Dermis microvascular lymphatic vessel endothelial cell (primary cell): ENCODE measurements at places on chromosomes 2 and 18. TPM values are rescaled to one million over a fixed set of nuclear protein-coding genes. Genes with fewer than 3 reads are reported as not detected.

DNA sequence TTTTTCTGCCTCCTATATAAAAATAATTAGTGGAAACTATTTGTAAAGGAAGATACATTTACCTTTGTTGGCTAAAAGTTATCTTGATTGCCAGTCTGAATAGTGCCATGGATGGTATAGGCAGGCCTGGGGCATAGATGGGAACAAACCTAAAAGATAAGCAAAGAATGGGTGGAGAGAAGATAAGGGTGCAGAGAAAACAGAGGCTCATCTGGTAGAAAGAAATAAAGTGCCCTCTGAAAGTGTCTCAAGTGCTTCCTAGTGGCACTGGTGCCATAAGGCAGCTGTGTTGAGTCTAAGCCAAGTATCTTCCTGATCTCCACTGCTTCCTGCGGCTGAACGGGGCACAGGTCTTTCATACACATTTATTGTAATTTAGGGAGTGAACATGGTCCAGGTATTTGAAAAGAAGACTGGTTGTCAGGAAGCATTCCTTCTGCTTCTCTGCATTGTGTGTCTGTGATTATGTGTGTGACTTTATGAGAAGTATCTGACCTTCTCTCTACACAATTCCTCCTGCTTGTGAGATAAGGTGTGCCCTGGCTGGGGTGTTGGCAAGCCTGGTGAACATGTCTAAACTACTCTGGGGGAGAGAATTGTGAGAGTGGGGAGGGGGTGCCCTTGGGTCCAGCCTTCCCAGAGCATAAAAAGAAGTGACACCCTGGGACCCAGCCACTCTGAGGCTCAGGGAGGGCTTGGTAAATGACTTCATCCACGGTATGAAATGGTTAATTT, 280.5 kb downstream of the CAMKMT start:
- no peak for DNase-seq

- DNase-seq, result no peak
Measured at GRCh38 chr2:15789381-15790062, 150.8 kb upstream of the MYCN start.

DNA sequence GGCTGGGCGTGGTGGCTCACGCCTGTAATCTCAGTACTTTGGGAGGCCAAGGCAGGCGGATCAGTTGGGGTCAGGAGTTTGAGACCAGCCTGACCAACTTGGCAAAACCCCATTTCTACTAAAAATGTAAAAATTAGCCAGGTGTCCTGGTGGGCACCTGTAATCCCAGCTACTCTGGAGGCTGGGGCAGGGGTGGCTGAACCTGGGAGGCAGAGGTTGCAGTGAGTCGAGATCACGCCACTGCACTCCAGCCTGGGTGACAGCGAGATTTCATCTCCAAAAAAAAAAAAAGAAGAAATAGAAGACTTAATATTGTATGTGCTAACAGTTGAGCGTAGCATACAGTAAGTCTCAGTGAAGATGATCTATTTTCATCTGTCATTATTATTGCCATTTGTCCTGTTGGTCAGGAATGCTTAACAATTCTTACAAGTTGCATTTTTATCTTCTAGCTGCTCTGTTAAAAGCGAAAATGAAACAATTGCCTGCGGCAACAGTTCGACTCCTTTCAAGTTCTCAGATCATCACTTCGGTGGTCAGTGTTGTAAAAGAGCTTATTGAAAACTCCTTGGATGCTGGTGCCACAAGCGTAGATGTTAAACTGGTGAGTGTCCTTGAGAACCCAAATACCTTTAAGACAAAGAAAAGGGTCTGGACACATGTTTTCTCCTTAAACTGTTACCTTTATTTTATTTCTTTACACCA, 7.2 kb downstream of the PMS1 start:
- DNase-seq, result no peak

Gene SPP2
- total RNA-seq, result not detected in 2 replicates

Gene KIF5C
- total RNA-seq, result under 0.01 TPM in 2 replicates

DNA sequence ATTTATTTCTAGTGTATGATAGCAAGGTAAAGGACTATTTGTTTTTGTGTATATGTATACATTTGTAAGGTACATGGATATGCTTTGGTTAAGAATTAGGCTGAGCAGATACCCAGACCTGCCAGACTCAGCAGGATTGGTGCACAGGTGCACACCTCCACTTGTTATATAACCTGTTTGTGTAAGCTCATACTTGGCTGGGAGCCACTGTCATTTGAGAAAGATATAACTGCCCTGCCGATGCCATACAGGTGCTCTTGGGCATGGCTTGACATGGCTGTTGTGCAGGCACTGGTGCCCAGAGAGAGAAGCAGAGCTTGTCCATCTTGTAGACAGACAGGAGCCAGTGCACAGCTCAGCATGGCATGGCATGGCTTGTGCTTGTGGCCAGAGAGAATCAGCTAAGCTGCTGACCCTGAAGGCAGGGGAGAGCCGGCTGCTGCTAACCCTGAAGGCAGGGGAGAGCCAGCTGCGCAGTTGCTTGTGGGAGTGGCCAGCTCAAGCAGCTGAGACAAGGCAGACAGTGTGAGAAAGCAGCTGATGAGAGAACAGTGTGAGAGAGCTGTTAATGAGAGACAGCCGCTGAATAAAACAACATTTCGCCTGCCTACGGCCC, 136.5 kb downstream of the RNF144A start:
- no peak for DNase-seq

- peak; percentile 82 for DNase-seq
Measured at GRCh38 chr2:235666213-235666781, 172.5 kb downstream of the AGAP1 start.

Gene RAX
- not detected in 2 replicates for total RNA-seq

Gene NDC80
- total RNA-seq, result 6.8 and 20.8 TPM in 2 replicates

GRCh38 chr18:50924372-50924771, 43.5 kb upstream of the ELAC1 start:
- DNase-seq, result no peak

DNA sequence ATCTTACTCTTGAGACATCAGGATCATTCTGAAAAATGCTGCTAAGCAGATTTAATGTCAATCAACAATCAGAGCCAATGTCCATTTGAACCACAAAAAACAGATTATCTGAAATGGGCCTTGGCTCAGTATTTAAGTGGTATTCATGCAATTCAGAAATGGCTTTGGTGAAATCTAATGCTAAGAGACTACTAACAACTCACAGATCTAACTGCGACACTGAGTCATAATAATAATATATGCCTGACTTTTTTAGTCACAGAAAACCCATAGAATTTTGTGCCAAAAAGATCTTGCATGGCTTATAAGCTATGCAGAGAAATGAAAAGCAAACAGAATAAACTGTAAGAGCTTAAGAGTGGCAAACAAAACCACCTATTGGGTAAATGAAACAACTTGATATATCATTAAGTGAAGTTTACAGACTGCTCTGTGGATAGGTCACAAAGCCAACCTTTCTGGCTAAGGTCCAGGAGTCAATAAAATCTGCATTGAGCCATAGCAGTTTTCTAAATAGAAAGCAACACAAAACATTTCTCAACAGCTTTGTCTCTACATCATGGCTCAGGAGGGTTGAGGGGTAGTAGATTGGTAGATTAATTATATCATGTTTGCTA, 234.3 kb downstream of the LRATD1 start:
- no peak for DNase-seq

Gene RAB17
- total RNA-seq, result 11.8 and 12.3 TPM in 2 replicates

Gene ANTXR1
- total RNA-seq, result under 0.01 TPM in 2 replicates

Gene ANKAR
- 4.6 and 6.7 TPM in 2 replicates for total RNA-seq

- DNase-seq, result no peak
Measured at GRCh38 chr2:143574069-143574468, 444.9 kb downstream of the ARHGAP15 start.

- DNase-seq, result no peak
Measured at GRCh38 chr2:35204881-35205280, 1150.7 kb upstream of the CRIM1 start.

Gene SUMO1
- 91.0 and 106 TPM in 2 replicates for total RNA-seq

DNA sequence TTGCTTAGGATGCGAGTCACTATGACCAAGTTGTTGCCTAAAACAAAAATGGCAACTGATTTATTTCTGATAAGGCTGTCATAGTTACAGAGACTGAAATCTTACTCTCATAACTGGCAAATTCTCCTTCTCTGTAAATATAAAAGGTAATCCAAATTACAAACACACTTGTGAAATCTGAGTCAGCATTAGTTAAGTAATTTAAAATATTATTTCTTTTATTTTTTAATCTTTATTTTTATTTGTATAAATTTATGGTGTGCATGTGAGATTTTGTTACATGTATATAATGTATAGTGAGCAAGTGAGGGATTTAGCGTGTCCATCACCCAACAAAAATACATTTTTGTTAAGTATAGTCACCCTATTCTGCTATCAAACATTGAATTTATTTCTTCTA, 1342.8 kb upstream of the TMEFF2 start:
- no peak for DNase-seq

DNA sequence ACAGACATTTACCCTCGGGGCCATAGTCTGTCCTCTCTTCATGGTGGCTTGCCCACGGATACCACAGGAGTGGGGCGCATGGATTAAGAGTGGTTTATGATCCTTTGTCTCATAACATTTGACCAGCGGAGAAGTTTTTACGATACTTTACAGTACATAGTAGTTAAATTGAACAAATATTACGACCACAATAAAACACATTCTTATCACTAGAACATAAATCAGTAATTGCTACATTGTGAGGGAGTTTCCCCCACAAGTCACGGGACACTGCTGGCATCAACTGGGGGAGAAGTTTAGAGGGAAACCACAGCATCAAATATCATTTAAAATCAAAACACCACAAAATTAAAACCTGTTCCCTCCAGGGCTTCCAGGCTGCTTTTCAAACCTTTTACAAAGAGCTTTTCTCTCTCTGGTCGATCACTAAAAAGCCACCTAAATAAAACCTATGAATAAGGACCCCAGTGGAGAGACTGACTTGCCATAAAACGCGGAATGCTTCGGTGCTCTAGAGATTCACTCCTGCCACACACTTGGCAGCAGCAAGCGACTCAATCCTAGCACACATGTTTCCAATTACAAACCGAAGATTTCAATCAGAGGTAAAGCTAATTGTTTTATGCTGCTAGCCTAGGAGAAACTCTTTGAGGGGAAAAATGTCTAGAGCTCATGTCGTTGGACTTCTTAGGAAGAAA, 173.7 kb upstream of the HNRNPA3 start:
- no peak for DNase-seq

- DNase-seq, result peak; percentile 21
Measured at GRCh38 chr2:181036848-181037603, 56.6 kb downstream of the UBE2E3 start.

- no peak for DNase-seq
Measured at GRCh38 chr18:40855661-40856060, 1099.4 kb upstream of the PIK3C3 start.

GRCh38 chr2:49192036-49192435, 37.7 kb upstream of the FSHR start:
- DNase-seq, result no peak

DNA sequence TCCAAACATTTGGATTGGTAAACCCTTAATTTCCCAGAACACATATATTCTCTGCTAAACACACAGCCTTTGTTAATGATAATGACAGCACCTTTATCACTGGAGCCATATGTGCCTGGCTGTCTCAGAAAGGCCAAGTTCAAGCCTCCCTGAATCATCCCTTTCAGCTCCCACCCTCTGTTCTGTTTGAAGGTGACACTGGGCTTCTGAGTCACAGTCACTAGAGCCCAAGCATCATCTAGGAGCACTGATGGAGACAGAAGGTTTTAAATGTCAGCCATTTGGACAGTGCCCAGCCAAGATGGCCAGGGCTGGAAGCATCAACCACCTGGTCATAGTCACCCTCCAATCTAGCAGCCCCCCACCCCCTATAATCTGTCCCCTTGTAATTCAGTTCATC, 80.6 kb downstream of the NRP2 start:
- peak; percentile 36 for DNase-seq

Gene LCT
- total RNA-seq, result not detected in 2 replicates

- no peak for DNase-seq
Measured at GRCh38 chr18:10670856-10671255, 145.0 kb downstream of the NAPG start.

DNA sequence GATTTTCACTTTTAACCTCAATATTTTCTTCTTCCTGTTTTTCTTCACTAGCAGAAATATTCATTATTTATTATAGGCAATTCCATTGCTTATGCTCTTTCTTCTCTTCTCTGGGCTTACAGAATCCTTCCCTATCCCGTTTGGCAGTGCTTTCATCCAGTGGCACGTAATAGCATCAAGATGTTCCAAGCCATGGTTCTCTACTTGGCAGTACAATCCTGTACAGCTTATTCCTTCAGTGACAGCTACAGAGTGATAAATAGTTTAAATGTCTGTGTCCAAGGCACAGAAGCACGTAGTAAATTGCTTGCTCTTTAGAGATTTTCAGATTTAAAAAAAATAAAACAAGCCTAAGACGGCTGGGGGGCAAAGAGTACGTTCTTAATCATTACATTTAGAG, 1964.3 kb downstream of the SUCLG1 start:
- DNase-seq, result no peak
